ENCODE measurements at places on chromosomes 12 and 14. TPM values are rescaled to one million over a fixed set of nuclear protein-coding genes. Genes with fewer than 3 reads are reported as not detected.

Gene PRR4
- total RNA-seq = 3.6 TPM

Gene FAM186B
- total RNA-seq = not detected

Gene CCDC175
- not detected for total RNA-seq

Gene SERPINA10
- not detected for total RNA-seq

Gene CD163
- total RNA-seq = not detected

Gene ADCY4
- 10.5 TPM for total RNA-seq

Gene COL2A1
- total RNA-seq = not detected

Gene ARHGAP9
- total RNA-seq = 131 TPM

Gene TSPAN11
- not detected for total RNA-seq

Gene IL22
- total RNA-seq = 253 TPM

Gene ZNF385A
- 2.6 TPM for total RNA-seq

Gene TAS2R19
- 6.5 TPM for total RNA-seq

Gene EGLN3
- 22.7 TPM for total RNA-seq

Gene CLEC1B
- not detected for total RNA-seq

Gene POMT2
- 10.9 TPM for total RNA-seq

Gene RBM25
- 94.3 TPM for total RNA-seq

Gene PHC1
- total RNA-seq = 17.0 TPM

Gene ISCU
- total RNA-seq = 98.7 TPM

Gene PRKD1
- total RNA-seq = not detected

Gene CHPT1
- total RNA-seq = 3.4 TPM

Gene CLEC9A
- total RNA-seq = not detected

Gene OTX2
- not detected for total RNA-seq

Gene OLR1
- total RNA-seq = not detected

Gene PRPH
- total RNA-seq = 0.32 TPM

Gene HIGD1C
- not detected for total RNA-seq

Gene DTD2
- total RNA-seq = 13.7 TPM

Gene SLC25A47
- not detected for total RNA-seq

Gene GYS2
- total RNA-seq = not detected

Gene PTHLH
- total RNA-seq = not detected

Gene MAP1LC3B2
- 0.90 TPM for total RNA-seq

Gene PLBD1
- not detected for total RNA-seq

Gene KCNK10
- not detected for total RNA-seq

Gene OTOGL
- total RNA-seq = not detected

Data from activated T-helper 17 cell treated with anti-CD3 and anti-CD28 coated beads, Interleukin-2, amount 50 U/mL, for 72 hours (primary cell).